ENCODE measurements at places on chromosomes 16 and 17.

DNA sequence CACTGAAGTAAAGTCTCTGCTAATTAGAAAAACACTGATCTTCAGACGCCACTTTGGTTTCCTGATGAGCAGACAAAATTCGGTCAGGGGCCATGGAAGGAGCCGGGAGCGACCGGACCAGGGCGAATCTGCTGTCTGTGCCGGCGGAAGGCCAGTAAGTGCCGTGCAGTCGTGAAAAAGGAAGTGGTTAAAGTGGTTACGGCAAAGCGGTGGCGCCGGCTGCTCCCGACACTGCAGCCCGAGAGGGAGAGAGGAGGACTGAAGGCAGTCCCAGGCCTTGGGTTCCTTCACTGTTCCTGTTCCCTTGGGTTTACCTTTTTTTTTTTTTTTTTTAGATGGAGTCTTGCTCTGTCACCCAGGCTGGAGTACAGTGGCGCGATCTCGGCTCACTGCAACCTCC lies 17.3 kb upstream of the HEXD start:
- DNase-seq: no peak

DNA sequence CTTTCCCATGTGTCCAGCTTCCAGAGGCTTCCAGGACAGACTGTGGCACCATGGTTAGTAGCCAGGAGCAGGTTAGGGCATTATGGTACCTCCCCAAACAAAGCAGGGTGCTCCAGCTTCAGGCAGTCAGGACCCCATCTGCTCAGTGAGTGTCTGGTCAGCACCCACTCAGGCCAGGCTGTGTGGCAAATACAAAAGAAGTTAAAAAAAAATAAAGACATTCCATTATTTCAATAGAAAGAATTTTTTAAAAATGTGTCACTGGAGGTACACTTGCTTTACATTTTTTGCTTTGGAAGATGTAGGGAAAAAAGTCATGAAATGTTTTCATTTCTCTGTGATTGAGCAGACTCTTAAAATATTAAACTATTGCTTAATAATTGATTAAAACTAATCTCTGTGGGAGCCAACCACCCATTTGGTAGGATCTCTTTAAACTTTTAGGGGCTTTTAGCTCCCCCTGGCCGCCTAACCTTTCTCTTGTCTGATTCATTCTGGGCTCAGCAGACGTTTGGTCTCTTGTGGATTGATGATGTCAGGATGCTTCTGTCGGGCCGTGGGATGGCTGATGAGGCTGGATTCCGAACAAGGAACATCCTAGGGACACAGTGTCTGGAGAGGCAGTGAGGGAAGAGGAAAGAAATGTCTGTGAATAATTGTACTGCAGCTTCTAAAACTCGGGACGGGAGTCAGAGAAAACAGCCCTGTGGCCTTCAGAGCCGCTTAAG lies 28.4 kb upstream of the NPTX1 start:
- DNase-seq: no peak

GRCh38 chr17:32954477-32954876 lies 26.5 kb downstream of the TMEM98 start:
- DNase-seq: no peak

DNA sequence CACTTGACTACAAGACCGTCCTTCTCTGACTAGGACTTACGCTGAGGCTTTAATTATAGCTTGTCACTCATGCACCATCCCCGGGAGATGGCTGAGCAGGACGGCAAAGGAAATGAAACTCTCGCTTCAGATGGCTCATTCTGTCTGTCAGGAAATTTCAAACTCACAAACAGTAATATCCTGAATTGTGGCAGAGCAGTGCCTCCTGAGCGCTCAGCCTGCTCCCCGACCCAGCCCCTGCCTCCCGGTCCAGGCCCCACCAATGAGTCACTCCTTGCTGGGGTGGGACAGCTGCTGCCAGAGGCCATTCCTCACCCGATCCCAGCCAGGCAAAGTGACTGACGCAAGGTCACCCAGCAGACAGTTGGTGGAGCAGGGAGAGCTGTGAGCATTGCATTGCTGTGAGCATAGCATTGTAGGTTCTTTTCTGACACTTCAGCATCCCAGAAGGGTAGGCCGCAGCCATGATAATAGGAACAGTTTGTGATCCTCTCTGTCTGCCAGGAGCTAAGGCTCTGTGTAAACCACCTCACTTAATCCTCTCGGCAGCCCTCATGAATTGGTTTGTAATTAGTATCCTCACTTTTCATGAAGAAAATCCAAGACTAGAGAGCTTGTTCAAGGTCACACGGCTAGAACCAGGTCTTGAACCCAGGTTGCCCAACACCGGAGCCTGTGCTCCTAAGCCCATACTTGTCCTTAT lies 20.9 kb downstream of the CCDC182 start:
- DNase-seq: no peak

DNA sequence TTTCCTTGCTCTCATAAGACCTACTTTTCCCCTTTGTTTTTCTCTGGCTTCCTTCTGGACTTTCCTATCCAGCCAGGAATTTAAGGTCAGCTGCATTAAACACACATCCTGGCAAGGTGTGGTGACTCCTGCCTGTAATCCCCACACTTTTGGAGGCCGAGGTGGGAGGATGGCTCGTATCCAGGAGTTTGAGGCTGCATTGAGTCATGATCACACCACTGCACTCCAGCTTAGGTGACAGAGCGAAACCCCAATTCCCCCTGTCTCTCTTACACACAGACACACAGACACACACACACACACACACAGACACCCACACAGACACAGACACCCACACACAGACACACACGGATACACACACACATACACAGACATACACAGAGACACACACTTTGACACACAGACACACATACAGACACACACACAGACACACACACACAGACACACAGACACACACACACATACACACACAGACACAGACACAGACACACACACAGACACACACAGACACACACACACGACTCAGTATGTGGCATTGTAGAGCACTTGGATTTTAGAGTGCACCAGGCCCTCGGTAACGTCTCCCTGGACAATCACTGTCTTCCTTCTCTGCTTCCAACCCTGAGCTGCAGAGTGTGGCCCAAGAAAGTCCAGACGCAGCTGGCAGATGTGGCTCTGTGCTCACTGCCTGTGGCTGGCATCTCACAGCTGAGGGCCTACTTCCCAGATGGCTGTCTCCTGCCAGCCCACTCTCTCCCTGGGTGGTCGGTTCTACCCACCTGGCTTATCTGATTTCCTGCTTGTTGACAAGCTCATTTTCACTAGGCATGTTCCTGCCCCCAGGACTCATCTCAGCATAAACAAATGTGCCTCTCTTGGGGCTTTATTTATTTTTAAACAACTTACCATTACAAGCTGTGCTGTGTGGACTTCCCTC lies 39.0 kb downstream of the NLRP1 start:
- DNase-seq: no peak

Measured in omental fat pad (tissue), 4 donors.